ENCODE measurements at places on chromosomes 3 and 15. TPM values are rescaled to one million over a fixed set of nuclear protein-coding genes. Genes with fewer than 3 reads are reported as not detected.

DNA sequence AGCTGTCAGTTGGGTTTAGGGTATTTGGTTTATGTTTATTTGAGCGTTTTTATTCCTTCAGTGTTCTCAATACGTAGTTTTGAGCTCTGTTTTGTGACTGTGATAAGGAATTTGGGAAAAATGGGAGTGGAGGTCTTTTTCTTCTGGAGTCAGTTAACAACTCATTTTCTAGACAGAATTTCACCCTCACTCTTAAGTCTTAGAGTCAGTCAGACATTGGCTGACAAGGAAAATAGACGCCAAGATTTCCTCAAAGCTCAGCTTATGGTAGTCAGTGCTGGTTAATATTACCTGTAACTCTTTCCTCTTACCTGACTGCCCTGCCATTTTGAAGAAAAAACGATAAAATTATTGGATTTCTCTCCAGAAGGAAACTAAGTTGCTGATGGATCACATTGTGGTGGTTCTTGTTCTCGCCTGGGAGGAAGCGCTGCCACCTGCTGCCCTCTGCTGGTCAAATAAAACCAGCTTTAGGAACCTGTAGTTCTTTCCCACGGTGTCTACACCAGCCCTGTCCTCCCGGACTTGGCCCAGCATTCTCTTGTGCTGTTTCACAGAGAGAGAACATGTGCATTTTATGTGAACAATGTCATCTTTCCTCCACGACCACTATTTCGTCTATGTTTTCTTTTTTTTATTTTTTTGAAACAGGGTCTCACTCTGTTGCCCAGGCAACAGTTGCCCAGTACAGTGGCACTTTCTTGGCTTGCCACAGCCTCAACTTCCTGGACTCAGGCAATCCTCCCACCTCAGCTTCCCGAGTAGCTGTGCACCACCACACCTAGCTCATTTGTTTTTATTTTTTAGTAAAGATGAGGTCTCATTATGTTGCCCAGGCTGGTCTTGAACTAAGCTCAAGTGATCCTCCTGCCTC lies 41.4 kb upstream of the UMPS start:
- peak; percentile 82 for DNase-seq

- no peak for DNase-seq
Observed at GRCh38 chr15:100732211-100733055, 130.0 kb downstream of the ASB7 start.

GRCh38 chr15:101156509-101157159 lies 95.2 kb downstream of the CHSY1 start:
- DNase-seq, result peak; percentile 67

DNA sequence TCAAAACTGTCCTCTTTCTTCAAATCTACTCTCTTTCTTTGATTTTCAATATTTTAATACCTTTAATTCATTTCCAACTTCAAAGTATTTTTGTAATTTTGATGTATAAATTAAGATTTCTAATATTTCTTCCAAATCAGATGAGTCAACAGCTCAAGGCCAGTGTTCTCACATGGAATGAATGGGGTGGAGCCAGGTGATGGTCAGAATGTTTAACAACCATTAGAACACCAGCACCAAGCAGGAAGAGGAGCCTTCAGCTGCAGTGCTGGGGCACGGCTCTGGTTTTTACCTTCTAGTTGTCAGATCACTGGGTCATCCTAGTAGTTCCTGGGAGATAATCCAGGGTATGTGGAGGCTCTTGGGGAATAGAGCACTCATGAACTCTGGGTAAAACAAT lies 494.5 kb upstream of the PDZRN3 start:
- DNase-seq, result no peak

Gene SYNPR
- total RNA-seq, result not detected

Gene EPHA3
- total RNA-seq, result not detected

All from A172 (cell line).